Fibroblast of skin of right quadriceps (primary cell): ENCODE measurements at places on chromosomes 5 and 9.
A peak's percentile ranks its signal among the peaks of the same experiment; 100 is the strongest.

GRCh38 chr9:12935714-12936113 is 160.9 kb downstream of the LURAP1L start:
- DNase-seq: peak; percentile 71

DNA sequence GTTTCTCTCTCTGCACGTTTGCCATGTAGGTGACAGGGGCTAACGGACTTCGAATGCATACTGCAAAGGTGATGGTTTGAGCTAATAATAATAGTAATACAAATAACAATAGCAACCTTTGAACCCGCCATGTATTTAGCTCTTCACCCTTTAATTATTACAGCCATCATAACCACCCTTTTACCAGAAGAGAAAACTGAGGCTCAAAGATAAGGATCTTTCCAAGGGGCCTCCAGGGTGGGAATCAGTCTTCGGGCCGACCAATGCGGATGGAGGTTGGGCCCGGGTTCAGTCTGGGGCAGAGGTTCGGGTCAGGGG is 494 bp downstream of the CDKN2AIPNL start:
- DNase-seq: no peak

DNA sequence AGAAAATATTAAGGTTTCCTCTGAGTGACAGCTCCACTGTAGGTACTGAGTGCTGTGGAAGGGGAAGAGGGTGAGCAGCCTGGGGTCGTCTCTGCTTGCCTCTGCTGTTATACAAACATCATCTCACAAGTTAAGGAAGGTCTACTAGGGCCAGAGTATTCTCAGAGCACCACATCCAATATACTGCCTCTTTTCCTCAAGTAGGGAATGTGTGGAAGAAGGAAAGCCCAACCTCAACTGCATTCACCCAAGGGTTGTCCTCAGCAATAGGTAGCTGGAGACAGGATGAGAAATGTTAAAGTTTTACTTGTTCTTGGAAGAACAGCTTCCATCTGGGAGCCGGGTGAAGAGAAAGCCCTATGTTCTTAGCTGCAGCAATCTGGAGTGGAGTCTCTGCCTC is 1062.3 kb upstream of the CDH10 start:
- no peak for DNase-seq

GRCh38 chr5:91484662-91485061 is 101.5 kb upstream of the ARRDC3 start:
- DNase-seq: no peak

GRCh38 chr5:133519191-133519590 is 93.2 kb downstream of the FSTL4 start:
- DNase-seq: no peak

DNA sequence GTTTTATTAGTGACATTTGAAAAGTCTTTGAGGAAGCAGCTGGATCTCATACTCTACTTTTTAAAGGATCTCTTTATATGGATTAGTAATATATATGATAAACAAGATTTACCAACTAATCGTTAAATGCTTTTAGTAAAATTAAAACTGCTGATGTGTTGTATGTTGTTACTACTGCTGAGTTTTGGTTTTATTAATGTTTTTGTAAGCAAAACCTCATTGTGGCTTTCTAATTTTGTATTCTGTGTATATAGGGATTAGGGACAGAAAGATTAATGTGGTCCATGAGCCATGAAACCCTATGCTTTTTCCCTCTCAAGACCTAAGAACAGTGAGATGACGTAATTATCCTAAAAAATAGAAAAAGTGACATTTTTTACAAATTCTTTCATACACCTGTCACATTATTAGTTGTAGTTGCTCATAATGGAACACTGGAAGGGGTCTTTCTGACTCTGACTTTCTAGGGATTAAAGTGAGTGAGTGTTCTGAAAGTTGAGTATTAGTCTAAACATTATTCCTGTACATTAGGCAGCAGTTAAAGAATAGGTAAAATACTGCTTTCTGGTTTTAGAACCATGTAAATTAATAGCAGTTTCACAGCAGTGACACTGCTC is 85.9 kb downstream of the SLC12A2 start:
- DNase-seq: no peak

GRCh38 chr9:23254404-23255184 is 571.4 kb downstream of the ELAVL2 start:
- no peak for DNase-seq

GRCh38 chr9:117587263-117587662 is 116.9 kb upstream of the TLR4 start:
- DNase-seq: no peak

GRCh38 chr5:57501414-57502201 is 19.0 kb upstream of the ACTBL2 start:
- DNase-seq: peak; percentile 20

GRCh38 chr9:86705490-86705889 is 241.8 kb downstream of the GAS1 start:
- peak; percentile 75 for DNase-seq

GRCh38 chr5:14322437-14323187 is 179.5 kb downstream of the TRIO start:
- no peak for DNase-seq

GRCh38 chr5:121100931-121101330 is 636.8 kb downstream of the PRR16 start:
- no peak for DNase-seq

DNA sequence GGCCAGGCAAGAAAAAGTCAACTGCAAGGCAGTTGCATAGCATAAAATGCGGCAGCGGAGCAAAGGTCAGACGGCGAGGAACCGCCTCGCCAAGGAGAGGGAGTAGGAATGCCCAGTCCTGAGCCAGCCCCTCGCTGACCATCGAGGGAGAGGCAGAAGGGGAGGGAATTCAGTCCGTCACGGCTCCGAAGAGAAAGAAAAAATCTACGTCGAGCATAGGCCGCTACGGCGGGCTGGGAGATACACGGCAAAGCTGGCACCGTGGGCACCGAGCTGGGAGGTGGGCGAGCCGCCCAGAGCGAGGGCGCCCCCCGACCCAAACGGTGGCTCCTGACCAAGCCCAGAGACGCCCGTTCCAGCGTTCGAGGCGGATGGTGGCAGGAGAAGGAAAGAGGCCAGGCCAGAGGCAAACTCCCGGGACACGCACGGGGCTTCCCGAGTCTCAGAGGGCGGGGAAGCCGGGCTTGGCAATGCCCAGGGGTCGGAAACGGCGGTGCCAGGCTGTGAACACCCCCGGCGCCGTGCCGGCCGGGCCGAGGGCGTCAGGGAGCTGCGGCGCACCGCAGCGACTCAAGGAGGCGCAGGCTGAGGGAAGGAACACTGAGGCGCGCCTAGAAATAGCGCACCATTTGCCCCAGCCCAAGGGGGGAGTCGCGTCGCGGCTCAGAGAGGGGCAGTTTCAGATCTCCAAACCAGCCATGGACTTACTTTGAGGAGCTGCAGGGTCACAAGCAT is 518 bp downstream of the SPRY4 start:
- DNase-seq: peak; percentile 10

GRCh38 chr9:20135119-20135697 is 346.4 kb upstream of the SLC24A2 start:
- DNase-seq: no peak

DNA sequence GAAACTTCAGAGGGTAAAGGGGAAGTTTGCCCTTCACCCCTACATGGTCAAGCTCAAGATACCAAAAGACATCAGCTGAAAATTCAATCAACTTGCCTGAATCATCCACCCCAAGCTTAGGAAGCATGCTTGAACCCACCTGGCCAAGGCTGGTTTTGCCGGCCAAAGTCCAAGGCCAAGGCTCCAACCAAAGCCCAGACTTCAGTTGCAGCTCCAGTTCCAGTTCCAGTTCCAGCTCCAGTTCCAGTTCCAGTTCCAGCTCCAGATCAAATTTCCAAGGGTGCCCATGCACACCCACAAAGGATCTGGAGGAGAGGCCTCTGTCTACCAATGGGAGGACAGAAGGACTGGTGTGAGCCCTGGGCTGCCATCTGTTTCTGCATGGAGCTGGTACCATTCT is 4.6 kb upstream of the SERINC5 start:
- DNase-seq: no peak

- peak; percentile 39 for DNase-seq
These were observed 84.4 kb upstream of the SPIN1 start for GRCh38 chr9:88303721-88304451.

- DNase-seq: no peak
These were observed 21.8 kb upstream of the FKTN start for GRCh38 chr9:105535920-105536668.

GRCh38 chr9:95598236-95598635 is 81.5 kb upstream of the PTCH1 start:
- no peak for DNase-seq

DNA sequence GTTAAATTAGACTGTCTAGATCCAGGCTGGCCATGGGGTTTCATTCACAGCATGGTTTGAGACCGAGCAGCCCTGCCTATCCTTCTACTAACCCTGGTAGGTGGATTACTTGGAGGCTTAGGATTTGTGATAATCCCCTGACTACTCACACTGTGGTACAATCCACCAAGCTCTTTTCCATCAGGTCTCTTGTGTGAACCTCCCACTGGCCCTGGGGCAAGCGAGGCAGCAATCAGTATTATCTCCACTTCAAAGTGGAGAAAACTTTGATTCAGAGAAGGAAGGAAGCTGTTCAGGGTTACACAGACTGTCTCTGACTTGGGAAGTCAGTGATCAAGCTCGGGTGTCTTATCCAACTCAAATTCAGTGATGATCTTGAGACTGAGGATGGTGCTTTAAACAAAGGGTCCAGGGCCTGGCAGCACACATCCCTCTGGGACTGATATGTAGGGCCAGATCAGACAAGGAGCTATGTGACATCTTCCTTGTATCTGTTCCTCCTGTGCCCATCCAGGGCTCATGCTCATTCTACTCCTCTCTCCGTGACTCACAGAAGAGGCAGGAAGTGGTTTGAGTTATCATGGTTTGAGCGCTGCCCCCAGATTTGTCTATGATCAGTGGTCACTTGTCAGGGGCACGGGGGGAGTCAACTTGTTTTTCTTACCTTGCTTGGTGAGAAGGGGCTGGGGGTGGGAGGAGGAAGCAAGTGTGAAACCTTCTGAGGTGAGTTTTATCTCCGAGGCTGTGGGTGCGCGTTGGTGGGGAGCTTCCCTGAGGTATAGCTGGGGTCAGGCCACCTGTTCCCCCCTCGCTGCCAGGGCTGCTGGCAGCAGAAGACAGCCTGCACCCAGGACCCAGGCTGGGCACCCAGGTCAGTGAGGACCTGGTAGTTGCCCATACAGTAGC is 48.6 kb downstream of the RGS3 start:
- DNase-seq: peak; percentile 26

- DNase-seq: peak; percentile 56
These were observed 28.8 kb downstream of the TMEM174 start for GRCh38 chr5:73201547-73202513.

DNA sequence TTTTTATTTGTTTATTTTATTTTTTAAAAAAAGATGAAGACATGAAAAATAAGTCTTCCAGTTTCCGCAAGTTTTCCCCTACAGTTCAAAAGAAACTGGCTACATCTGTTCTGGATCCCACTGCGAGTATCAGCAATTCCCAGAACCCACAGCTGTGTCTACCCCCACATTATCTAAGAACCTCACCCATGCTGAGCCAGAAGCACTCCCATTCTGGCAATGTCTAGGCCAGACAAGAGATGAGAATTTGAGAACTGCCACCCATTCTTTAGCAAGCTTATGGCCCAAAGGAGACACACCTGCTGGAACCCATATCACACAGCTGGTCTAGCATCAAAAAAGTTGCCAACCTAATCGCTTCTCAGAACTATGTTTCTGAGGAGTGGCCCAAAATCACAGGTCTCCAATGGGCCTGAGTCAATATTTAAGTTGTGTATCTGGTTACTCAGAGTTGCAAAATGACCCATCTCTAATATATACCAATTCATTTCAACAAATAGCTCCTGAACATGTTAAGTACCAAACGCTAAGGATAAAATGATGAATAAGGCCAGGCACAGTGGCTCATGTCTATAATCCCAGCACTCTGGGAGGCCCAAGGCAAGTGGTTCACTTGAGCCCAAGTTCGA is 27.1 kb downstream of the MTMR12 start:
- DNase-seq: no peak

DNA sequence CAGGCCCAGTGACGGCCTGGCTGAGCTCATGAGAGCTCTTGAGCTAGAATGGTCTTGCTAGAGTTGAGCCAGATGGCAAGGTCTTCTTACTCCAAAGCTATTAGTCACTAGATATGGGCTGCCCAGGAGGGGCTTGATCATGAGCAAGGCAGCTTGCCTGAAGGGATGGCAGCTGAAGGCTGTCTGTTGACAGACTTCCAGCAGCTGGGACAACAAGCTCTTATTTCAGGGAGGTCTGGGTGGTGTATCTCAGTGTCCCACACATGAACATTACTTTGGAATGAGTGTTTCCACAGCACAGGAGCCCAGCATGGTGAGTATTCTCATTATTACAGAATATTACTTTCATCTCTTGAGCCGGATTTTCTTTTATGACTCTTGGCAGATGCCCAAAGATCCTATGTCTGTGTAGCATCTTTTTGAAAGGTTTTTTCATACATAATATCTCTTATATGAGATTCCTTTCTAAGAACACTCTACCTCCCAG is 414.1 kb downstream of the ARHGEF28 start:
- peak; percentile 91 for DNase-seq

GRCh38 chr5:61919920-61920319 is 386.1 kb upstream of the KIF2A start:
- DNase-seq: no peak

GRCh38 chr5:160938532-160938931 is 86.5 kb upstream of the ATP10B start:
- DNase-seq: no peak
